Right renal pelvis (tissue), 4 donors: ENCODE measurements at places on chromosomes 5 and 9. TPM values are rescaled to one million over a fixed set of nuclear protein-coding genes. Genes with fewer than 3 reads are reported as not detected.

ADGRV1 gene
- polyA plus RNA-seq, result 12.3 TPM

PCDHB4 gene
- polyA plus RNA-seq, result 2.5 TPM

SV2C gene
- polyA plus RNA-seq, result 0.07 TPM

TMEM215 gene
- 0.39 TPM for polyA plus RNA-seq

FSTL4 gene
- polyA plus RNA-seq, result 1.1 TPM
